A549 treated with CORT108297 at 1 μM for 4 hours (cell line): ENCODE measurements at places on chromosomes 5 and 9. TPM values are rescaled to one million over a fixed set of nuclear protein-coding genes. Genes with fewer than 3 reads are reported as not detected.

Gene SLIT3
- total RNA-seq, result 13.1 to 21.4 TPM (median 17.2 TPM) in 5 replicates

Gene BHMT2
- not detected in 5 replicates for total RNA-seq

Gene NUTM2F
- total RNA-seq, result not detected in 5 replicates

Gene C9orf152
- total RNA-seq, result 0.05 to 0.12 TPM (median 0.05 TPM) in 4 of 5 replicates, not detected in the other

Gene FGF1
- total RNA-seq, result 0.32 to 0.82 TPM (median 0.34 TPM) in 5 replicates

Gene OCLN
- total RNA-seq, result 9.0 to 13.9 TPM (median 10.3 TPM) in 5 replicates

Gene CLTA
- 335 to 441 TPM (median 388 TPM) in 5 replicates for total RNA-seq

Gene EQTN
- not detected in 5 replicates for total RNA-seq

Gene PCDHB13
- 0.03 to 0.10 TPM (median 0.05 TPM) in 5 replicates for total RNA-seq

Gene WNK2
- total RNA-seq, result 4.9 to 7.8 TPM (median 6.5 TPM) in 5 replicates

Gene PAEP
- total RNA-seq, result 0.14 to 0.28 TPM (median 0.21 TPM) in 5 replicates

Gene FCHSD1
- total RNA-seq, result 6.9 to 13.2 TPM (median 10.0 TPM) in 5 replicates

Gene HRCT1
- total RNA-seq, result 0.12 to 0.38 TPM (median 0.23 TPM) in 5 replicates

Gene DAB2
- 9.0 to 10.9 TPM (median 10.3 TPM) in 5 replicates for total RNA-seq

Gene TRIM36
- total RNA-seq, result 1.5 to 2.2 TPM (median 2.0 TPM) in 5 replicates

Gene ADAMTS13
- total RNA-seq, result 0.36 to 0.78 TPM (median 0.76 TPM) in 5 replicates

Gene SPINK7
- total RNA-seq, result not detected in 5 replicates

Gene AFAP1L1
- 6.4 to 10.7 TPM (median 9.7 TPM) in 5 replicates for total RNA-seq

Gene NEUROG1
- total RNA-seq, result not detected in 5 replicates

Gene ARHGEF37
- 0.72 to 1.2 TPM (median 0.87 TPM) in 5 replicates for total RNA-seq

Gene PCDHB9
- total RNA-seq, result 0.02 to 0.09 TPM (median 0.06 TPM) in 4 of 5 replicates, not detected in the other

Gene DOCK2
- total RNA-seq, result 1.3 to 4.0 TPM (median 2.9 TPM) in 5 replicates

Gene ZDHHC11B
- total RNA-seq, result 0.83 to 1.7 TPM (median 1.2 TPM) in 5 replicates

Gene PRUNE2
- 0.02 to 0.03 TPM in 2 of 5 replicates, not detected in the others for total RNA-seq

Gene SHISAL2B
- total RNA-seq, result 0.18 TPM in 1 of 5 replicates, not detected in the others

Gene GABRA1
- total RNA-seq, result not detected in 5 replicates

Gene CARD9
- total RNA-seq, result 0.53 to 2.8 TPM (median 1.3 TPM) in 5 replicates

Gene BTNL9
- total RNA-seq, result 0.73 to 1.3 TPM (median 0.95 TPM) in 5 replicates

Gene MACIR
- 17.1 to 20.5 TPM (median 20.2 TPM) in 5 replicates for total RNA-seq

Gene WDR31
- 0.95 to 1.4 TPM (median 1.1 TPM) in 5 replicates for total RNA-seq

Gene CBY3
- total RNA-seq, result not detected in 5 replicates

Gene IFNA13
- total RNA-seq, result not detected in 5 replicates

Gene PCDHB15
- total RNA-seq, result 0.02 to 0.07 TPM (median 0.06 TPM) in 3 of 5 replicates, not detected in the others

Gene OTULINL
- 6.1 to 8.9 TPM (median 7.9 TPM) in 5 replicates for total RNA-seq

Gene FGF10
- total RNA-seq, result not detected in 5 replicates

Gene LVRN
- total RNA-seq, result 0.06 to 0.29 TPM (median 0.19 TPM) in 4 of 5 replicates, not detected in the other

Gene OMD
- not detected in 5 replicates for total RNA-seq
